ENCODE measurements at places on chromosomes 16 and 17. TPM values are rescaled to one million over a fixed set of nuclear protein-coding genes. Genes with fewer than 3 reads are reported as not detected.

The KRTAP4-4 gene
- total RNA-seq, result not detected

The KRT33B gene
- total RNA-seq, result not detected

GRCh38 chr17:69555056-69555455, 140.6 kb downstream of the MAP2K6 start:
- DNase-seq, result peak; percentile 25

The MFAP4 gene
- not detected for total RNA-seq

DNA sequence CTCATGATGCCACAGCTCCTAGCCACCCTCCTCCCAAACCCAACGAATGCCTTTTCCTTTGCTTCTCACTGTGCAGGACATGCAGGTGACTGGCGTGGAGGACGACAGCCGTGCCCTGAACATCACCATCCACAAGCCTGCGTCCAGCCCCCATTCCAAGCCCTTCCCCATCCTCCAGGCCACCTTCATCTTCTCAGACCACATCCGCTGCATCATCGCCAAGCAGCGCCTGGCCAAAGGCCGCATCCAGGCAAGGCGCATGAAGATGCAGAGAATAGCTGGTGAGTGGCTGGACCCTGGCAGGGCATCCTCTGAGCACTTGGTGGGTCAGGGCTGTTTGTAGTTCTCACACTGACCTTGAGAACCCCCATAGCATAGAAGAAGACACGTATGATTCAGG, 132.3 kb downstream of the SOCS1 start:
- no peak for DNase-seq

DNA sequence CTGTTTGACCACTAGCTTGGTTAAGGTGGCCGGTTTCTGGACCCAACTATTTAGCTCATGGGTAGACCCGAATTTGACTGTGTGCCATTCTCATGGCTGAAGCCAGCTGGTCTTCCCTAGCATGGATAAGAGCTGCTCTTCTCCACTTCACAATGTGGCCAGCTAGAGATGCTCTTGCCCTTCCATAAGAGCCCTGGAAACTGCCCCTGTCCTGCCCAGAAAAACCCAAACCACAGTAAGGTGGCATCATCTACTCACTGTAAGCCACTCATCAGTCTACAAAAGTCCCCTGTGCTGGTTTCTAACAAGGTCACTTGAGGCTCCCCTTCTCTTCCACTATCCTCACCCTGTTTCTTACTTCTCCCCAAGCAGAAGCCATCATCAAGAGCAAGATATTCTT, 165.1 kb downstream of the HS3ST2 start:
- DNase-seq, result no peak

- no peak for DNase-seq
Observed at GRCh38 chr16:3578610-3579551, 1.7 kb upstream of the NLRC3 start.

- DNase-seq, result peak; percentile 86
Observed at GRCh38 chr17:42659079-42659931, at the start of gene TUBG2. Gene TUBG2, plus strand, starts transcription at chr17:42659284. Its CDS starts 220 bp downstream, at chr17:42659504.

The PPM1E gene
- total RNA-seq, result not detected

DNA sequence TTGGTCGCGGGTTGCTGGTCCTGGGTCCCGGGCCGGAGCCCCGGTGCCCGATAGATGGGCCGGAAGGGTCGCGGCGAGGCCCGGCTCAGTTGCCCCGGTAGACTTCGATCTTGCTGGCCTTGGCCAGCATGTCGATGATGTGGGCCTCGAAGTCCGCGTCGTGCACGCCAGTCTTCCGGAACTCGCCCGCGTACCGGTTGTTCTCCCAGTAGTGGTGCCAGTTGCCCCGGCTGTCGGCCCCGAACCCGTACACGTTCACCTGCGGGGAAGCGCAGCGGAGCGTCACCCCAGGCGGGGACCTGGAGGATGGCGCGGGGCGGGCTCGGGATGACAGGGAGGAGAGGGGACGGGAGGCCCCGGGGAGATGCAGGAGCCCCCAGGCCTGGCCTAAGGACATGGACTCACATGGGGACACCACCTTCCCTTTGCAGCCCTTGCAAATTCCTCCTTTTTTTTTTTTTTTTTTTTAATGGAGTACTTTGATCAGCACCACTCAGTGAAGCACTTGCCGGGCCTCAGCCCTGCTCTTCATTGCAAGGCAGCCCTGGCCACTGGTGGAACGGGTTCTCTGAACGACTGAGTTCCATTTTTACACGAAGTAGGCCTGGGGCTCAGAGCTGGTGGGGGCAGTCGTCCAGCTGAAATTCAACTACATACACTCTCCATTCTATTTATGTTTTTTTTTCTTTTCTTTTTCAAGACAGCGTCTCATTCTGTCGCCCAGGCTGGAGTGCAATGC, 35.1 kb downstream of the DDX19A start:
- no peak for DNase-seq

The CD300LB gene
- not detected for total RNA-seq

The KCNJ18 gene
- total RNA-seq, result 0.12 TPM

DNA sequence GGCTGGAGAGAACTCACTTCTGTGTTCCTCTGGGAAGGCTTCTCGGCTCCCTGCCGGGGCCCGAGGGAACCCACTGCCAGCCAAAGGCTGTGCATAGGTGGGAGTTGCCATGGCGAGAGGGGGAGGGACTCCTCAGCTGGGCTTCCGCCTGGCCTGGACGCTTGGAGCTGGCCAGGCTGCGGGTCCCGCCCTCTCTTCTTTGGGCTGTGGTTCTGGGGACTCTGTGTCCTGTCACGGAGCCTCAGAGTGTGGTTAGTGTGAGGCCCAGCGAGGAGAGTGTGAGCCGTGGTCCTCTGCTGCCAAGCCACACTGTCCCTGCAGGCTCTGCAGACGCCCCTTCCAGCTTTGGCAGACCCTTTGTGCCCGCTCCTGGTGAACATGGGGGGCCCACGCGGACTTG, 123.1 kb downstream of the OR1D5 start:
- DNase-seq, result no peak

The SPATA22 gene
- total RNA-seq, result not detected

GRCh38 chr16:74046524-74046923, 250.1 kb upstream of the PSMD7 start:
- DNase-seq, result no peak

- DNase-seq, result no peak
Observed at GRCh38 chr16:88634141-88634993, 4.0 kb upstream of the IL17C start.

The ADAM11 gene
- total RNA-seq, result 2.9 TPM

GRCh38 chr17:47232465-47232864, 21.2 kb upstream of the ITGB3 start:
- DNase-seq, result no peak

- no peak for DNase-seq
Observed at GRCh38 chr17:65324611-65325342, 187.6 kb downstream of the RGS9 start.

The SDK2 gene
- not detected for total RNA-seq

- no peak for DNase-seq
Observed at GRCh38 chr16:81699596-81699995, 79.5 kb upstream of the PLCG2 start.

The NPW gene
- 5.6 TPM for total RNA-seq

DNA sequence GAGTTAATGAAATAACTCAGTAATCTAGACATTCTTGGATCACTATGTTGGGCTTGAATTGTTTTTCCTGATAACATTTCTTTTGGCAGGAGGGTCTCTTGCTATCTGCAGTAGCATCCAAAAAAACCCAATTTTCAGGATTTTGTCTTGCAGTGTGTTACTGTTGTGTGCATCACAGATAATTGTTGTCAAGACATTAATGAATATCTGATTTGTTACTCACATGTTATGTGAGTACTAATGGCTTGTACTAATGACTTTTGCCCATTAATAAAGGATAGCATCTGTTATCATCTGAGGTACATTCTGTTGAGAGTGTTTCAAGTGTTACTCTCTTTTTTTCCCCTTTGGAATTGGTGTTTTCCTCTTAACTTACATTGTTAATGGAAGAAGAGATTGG, 10.0 kb downstream of the PRKAR1A start:
- DNase-seq, result no peak

- no peak for DNase-seq
Observed at GRCh38 chr17:73552300-73553048, 91.8 kb downstream of the SDK2 start.

- no peak for DNase-seq
Observed at GRCh38 chr16:82651921-82652601, 25.3 kb downstream of the CDH13 start.

DNA sequence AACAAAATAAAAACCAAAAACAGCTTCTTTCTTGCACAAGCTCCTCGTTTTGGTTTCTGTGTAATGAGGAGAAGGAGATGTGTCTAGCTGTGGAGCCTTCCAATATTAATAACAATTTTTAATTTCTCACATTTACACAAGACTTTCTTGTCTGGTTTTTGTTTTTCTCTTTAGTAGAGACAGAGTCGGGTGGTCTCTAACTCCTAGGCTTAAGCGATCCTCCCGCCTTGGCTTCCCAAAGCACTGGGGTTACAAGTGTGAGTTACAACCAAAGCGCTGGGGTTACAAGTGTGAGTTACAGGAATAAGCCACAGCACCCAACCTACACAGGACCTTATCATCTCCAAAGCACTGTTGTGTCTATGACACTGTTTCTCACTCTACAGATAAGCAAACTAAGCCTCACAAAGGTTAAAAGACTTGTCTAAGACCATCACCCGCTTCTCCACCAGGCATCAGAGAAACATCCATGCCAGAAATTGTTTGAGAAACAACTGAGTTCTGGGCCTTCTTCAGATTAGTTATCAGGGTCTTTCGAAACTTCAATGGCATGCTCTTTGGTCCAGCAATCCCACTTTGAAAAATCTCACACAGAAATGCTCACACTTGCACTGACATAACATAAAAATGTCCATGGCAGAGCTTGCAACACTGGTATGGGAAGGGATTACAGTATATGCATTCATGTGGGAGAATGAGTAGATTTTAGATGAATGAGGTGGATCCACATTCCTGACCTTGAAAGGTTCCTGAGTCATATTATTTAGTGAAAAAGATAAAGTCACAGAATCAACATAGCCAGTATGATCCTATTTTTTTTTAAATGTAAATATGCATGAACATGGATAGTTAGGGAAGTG, 3.9 kb downstream of the ABAT start:
- peak; percentile 85 for DNase-seq

The KRTAP1-5 gene
- total RNA-seq, result not detected

- DNase-seq, result peak; percentile 7
Observed at GRCh38 chr16:1042866-1043265, 29.7 kb upstream of the SSTR5 start.

- DNase-seq, result no peak
Observed at GRCh38 chr17:67280279-67280678, 35.3 kb upstream of the HELZ start.

- DNase-seq, result no peak
Observed at GRCh38 chr16:23580391-23580790, 15.7 kb downstream of the NDUFAB1 start.

- no peak for DNase-seq
Observed at GRCh38 chr17:63989622-63990345, 8.4 kb upstream of the PRR29 start.

The MPP3 gene
- 46.8 TPM for total RNA-seq

- peak; percentile 24 for DNase-seq
Observed at GRCh38 chr16:88454523-88454947, 1.5 kb downstream of the ZFPM1 start.

- no peak for DNase-seq
Observed at GRCh38 chr17:77546772-77547241, 406.0 kb downstream of the SEC14L1 start.

The C17orf100 gene
- total RNA-seq, result not detected

The CCL14 gene
- not detected for total RNA-seq
